Effector memory CD8-positive, alpha-beta T cell (primary cell): ENCODE measurements at places on chromosomes 3 and 15.

DNA sequence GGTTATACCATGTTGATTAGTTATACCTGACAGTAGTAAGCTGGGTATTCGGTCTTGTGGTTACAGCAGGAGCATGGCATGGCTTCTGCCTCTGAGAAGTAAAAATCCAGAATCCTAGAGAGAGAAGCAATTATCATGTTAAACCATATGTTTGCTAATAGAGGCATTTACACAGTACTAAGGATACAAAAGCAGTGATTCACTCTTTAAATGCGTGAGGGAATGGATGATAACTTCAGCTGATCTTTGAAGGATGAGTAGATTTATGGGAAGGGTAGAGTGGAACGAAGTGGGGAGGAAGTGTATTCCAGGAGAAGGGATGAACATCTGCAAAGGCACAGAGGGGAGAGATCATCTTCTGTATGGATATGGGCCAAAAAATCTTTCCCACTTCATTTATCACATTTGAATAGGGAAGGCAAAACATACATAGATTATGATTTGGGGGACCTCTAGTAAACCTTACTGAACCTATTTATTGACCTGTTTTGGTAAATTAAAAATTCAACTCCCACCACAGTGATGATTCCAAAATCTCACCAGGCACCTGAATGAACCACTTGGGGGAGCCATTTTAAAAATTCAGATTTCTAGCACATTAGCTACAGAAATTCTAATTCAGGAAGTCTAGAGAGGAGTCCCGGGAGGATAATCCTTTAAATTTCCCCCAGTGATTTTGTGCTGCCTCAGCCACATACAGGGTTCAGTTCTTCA, 35.1 kb downstream of the IGSF10 start:
- no peaks in the 10 kb centered on the region for H3K4me1 ChIP-seq
- peaks cover 9% of the 10 kb centered on the region for H3K27me3 ChIP-seq
- H3K27ac ChIP-seq = no peak overlapping the region
- no peaks in the 10 kb centered on the region for H3K36me3 ChIP-seq
- no peak overlapping the region for H3K4me3 ChIP-seq
- no peak for DNase-seq

DNA sequence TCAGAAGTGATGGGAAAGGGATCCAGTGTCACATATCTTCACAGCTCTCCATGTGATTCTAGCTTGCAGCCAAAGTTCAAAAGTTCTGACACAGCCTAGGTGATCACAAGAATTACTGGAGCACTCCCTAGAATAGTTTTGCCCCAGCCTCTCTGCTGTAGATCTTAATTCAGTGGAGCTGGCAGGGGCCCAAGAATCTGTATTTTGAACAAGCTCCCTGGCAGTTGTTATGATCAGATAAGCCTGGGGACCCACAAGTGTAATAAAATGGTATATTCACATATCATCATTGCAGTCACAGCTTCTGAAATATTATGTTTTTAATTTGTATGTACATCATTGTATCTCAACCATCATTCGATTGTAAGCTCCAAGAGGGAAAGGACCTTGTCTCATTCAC, 62.3 kb downstream of the NOX5 start:
- H3K27me3 ChIP-seq = peaks cover 58% of the 10 kb centered on the region
- peaks cover 5% of the 10 kb centered on the region for H3K4me1 ChIP-seq
- no peak overlapping the region for H3K27ac ChIP-seq

GRCh38 chr3:52456169-52456799, 880 bp downstream of the NISCH start:
- H3K4me3 ChIP-seq = peak overlapping the region; percentile 90
- peaks cover 44% of the 10 kb centered on the region for H3K4me1 ChIP-seq
- H3K27me3 ChIP-seq = no peaks in the 10 kb centered on the region

DNA sequence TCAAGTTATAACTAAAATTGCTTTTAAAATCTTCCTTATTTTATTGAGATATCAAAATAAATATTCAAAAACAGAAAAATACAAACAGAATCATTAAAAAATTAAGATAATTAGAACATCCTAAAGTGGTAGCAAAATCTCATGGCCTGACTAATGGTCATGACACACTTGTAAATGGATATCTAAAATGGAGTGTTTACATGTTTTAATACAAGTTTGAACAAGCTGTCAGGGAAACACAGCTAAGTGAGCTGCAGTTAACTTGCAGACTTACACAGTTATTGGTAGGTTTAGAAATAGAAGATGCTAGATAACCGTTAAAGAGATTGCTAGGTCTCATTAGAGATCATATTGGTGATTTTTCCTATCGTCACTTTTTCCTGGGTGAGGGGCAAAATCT, 242.3 kb downstream of the LPP start:
- no peak overlapping the region for H3K4me3 ChIP-seq
- no peak overlapping the region for H3K27ac ChIP-seq

- peaks cover 9% of the 10 kb centered on the region for H3K4me1 ChIP-seq
- no peaks in the 10 kb centered on the region for H3K27me3 ChIP-seq
- no peak overlapping the region for H3K4me3 ChIP-seq
- peak overlapping the region; percentile 64 for H3K27ac ChIP-seq
Measured at GRCh38 chr3:141450727-141451375, 36.0 kb upstream of the RASA2 start.

GRCh38 chr3:149448331-149448831, 26.1 kb upstream of the TM4SF4 start:
- H3K4me3 ChIP-seq = no peak overlapping the region
- H3K36me3 ChIP-seq = peaks cover 3% of the 10 kb centered on the region
- H3K27ac ChIP-seq = no peak overlapping the region
- peaks cover 19% of the 10 kb centered on the region for H3K27me3 ChIP-seq
- DNase-seq = no peak
